ENCODE measurements at places on chromosomes 1 and 21.

DNA sequence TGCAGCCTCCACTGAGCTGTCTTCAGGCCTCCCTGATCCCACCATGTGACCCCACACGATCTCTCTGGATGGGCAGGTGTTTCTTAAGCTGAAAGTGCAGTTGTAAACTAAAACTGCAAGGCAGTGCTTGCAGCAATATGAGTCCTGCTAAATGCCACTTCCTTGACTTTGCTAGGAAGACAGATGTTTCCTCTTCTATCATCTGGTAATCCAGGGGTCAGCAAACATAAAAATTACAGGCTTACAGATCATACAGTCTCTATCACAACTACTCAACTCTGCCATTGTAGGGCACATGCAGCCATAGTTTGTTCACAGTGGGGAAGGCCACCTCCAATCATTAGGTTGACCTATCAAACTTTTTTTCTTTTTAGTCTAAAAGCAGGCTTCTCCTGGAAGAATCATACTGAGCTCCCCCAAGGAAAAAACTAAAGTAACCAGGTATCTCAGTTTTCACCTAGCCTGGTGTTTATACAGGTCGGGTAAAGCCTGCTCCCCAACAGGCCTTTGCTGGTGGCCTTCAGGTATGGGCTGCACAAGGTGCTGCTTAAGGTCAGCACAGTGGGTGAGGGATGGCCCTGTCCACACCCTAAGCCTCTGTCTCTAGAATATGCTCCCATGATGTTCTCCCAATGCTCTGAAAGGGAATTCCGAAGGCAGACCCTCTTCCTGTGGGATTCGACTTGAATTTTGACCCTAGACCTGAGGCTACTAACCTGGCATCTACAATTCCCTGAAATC, 10.8 kb downstream of the ABCA4 start:
- DNase-seq, result no peak

GRCh38 chr1:39787468-39787867, 1.2 kb downstream of the BMP8B start:
- no peak for DNase-seq

- DNase-seq, result no peak
These were observed 58.5 kb downstream of the SLC66A1 start for GRCh38 chr1:19370453-19371170.

DNA sequence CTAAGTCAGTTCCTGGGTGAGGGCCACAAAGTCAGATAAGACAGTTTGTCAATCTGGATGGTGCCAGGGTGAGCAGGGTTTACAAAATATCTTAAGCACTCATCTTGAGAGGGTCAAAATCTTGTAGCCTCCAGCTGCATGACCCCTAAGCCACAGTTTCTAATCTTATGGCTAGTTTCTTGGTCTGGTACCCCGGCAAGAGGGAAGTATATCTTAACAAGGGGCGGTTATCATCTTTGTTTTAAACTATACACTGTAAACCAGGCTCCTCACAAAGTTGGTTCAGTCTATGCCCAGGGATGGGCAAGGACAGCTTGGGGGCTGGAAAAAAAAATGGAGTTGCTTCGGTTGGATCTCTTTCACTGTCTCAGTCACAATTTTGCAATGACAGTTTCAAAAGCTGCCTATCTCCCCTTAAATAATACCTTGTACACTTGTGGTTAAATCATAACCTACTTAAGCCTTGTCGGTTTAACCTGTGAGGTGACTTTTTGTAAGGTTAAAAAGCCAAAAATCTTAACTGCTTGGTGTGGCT, 7.8 kb upstream of the CD46 start:
- no peak for DNase-seq

- DNase-seq, result no peak
These were observed 324.8 kb downstream of the DISC1 start for GRCh38 chr1:231951374-231951773.

DNA sequence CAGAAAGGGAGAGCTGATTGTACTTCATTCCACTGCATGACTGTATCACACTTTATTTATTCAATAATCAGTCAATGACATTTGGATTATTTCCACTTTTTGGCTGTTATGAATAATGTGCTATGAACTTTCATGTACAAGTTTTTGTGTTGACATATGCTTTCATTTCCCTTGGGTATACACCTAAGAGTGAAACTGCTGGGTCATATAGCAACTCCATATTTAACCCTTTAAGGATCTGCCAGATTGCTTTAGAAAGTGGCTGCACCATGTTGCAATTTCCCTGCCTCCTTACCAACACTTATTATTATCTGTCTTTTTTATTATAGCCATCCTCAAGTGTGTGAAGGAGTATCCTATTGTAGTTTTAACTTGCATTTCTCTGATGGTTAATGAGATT, 108.8 kb upstream of the KCNK1 start:
- no peak for DNase-seq

- no peak for DNase-seq
These were observed 16.8 kb downstream of the TNFSF4 start for GRCh38 chr1:173190101-173190936.

GRCh38 chr1:183776731-183777130, 28.2 kb upstream of the RGL1 start:
- DNase-seq, result no peak
